Right ventricle myocardium superior (tissue), 1 donor: ENCODE measurements at places on chromosomes 4 and X. TPM values are rescaled to one million over a fixed set of nuclear protein-coding genes. Genes with fewer than 3 reads are reported as not detected.

The PCDH10 gene
- total RNA-seq, result 0.08 TPM

The FGF2 gene
- total RNA-seq, result 4.9 TPM

The AFM gene
- total RNA-seq, result not detected

The USP38 gene
- 18.6 TPM for total RNA-seq

The GYG2 gene
- 1.3 TPM for total RNA-seq

The UNC5C gene
- 2.0 TPM for total RNA-seq

DNA sequence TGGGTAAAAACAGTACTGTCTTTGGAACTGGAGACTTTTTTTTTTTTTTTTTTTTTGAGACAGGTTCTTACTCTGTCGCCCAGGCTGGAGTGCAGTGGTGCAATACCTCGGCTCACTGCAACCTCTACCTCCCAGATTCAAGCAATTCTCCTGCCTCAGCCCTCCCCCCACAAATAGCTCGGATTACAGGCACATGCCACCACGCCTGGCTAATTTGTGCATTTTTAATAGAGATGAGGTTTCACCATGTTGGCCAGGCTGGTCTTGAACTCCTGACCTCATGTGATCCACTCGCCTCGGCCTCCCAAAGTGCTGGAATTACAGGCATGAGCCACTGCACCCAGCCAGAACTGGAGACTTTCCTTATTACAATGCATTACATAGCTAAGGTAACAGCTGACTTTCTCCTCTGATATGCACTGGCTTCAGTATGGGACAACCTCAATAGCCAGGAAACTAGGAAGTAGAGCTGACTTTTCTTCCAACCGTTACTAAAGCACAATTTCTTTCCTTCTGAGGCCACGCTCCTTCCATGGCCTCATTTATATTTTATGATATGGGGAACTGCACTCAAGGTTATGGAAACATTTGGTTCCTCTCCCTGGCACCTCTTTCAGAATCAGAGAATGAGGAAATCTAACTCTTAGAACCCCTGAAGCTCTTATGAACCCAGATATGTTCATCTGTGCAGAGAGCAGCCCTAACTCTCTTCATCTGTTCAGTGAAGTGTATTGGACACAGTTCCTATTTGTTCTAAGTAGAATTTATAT lies 53.5 kb upstream of the FAM9B start:
- no peak for DNase-seq

DNA sequence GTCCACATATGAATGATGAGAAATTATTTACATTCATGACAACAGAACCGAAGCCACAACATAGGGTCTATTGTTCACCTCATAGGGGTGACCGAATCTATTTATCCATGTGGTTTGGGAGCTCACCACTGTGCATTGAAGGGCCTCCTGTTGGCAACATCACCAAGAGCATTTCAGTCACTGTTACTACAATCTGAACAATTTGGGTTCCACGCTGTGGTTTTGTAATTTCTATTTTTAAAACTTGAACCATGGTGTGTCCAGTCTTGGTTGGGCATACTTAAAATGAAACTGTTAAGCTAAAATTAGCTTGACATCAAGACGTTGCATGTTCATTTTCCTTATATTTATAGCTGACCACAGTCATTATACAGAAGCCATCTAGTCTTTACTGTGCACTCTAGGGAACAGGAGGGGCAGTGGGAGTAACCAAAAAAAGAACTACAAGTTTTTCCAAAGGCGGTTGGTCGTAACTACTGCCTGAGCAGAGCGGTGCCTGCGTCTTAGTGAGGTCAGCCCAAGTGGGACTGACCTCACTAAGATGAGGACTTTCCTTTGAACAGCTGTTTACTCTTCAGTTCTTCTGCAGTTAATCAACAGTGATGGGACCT lies 192.1 kb downstream of the SPRY1 start:
- DNase-seq, result no peak

- DNase-seq, result no peak
Measured at GRCh38 chr4:68148800-68149685, 19.4 kb upstream of the TMPRSS11F start.

GRCh38 chr4:110184140-110184790 lies 14.2 kb downstream of the ELOVL6 start:
- DNase-seq, result no peak

- DNase-seq, result peak; percentile 58
Measured at GRCh38 chrX:68832101-68832416, 3.2 kb downstream of the EFNB1 start.

GRCh38 chr4:15668566-15669435 lies 12.8 kb upstream of the FAM200B start:
- no peak for DNase-seq

DNA sequence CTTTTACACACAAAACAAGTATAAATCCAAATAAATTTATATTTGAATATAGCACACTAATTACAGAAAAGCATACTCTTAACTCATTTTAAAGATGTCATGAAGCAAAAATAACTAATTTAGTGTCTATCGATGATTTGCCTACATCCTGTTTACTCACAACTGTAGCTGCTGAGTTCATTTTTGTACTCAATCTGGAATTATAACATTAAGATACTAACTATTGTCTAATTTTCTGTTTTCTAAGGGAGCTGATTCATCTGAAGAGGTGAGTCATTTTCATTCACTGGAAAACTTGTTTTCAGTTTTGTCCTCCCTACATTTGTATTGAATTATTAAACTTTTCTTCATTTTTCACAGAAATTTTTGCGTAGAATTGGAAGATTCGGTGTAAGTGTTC lies 3.7 kb downstream of the STATH start:
- DNase-seq, result no peak

- no peak for DNase-seq
Measured at GRCh38 chr4:6345866-6346265, 76.2 kb downstream of the WFS1 start.

- no peak for DNase-seq
Measured at GRCh38 chr4:105140684-105141490, 5.8 kb upstream of the TET2 start.

DNA sequence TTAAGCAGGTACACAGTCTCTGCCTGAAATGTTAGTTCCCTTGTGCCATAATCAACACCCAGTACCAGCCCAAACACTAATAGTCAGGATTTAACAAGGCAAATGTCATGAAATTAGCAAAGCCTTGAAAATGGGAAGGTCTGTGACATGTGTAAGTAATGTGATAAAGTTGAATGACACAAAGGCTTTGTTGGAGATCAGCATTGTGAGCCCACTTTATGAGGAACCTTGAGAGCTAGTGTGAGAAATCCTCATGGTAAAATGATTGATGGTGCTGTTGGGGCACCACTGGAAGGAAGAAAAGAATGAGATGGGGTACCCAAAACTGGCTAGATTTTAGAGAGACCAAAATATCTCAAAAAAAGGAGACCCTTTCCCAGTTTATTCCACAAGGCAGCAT lies 3.3 kb upstream of the LIN54 start:
- DNase-seq, result no peak

GRCh38 chr4:10841697-10842096 lies 157.1 kb upstream of the CLNK start:
- DNase-seq, result no peak

DNA sequence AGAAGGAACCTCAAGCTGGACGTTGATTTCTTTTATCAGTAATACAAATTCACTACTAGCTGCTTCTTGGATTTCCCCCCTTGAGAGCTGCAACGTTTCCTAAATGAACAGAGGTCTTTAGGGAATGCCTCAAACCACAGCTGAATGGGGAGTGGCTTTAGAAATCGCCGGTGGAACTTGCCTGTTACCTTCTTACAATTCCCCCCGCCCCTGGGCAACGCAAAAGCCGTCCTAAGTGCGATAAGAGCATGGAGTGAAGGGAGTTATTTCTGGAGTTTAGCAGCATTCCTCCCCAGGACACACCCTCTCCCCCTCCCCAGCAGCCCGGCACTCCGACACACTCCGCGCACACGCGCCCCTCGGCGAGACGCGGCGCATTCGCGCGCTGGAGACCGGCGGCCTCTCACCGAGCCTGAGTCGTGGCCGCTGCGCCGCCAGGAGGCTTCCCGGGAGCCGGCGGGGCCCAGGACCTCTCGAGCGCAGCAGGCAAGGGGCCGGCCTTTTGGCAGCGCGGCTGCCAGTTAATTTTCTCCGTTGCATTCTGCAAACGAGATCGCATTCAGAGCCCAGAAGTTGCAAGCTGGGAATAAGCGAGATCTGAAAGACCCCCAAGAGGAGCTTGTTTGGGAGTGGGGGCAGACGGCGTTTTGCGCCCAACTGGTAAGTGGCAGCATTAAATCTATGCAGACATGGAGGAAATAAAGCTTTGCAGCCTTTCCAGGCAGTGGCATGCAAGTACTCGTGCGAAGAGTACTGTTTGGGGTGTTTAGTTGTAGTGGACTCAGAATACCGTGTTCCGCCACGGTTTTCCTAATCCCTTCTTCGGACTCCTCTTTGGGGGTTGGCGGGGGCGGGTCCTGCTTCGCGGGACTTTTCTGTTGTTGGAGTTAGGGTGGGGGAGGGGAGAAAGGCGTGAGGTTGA lies 134.7 kb downstream of the PALLD start:
- peak; percentile 78 for DNase-seq

DNA sequence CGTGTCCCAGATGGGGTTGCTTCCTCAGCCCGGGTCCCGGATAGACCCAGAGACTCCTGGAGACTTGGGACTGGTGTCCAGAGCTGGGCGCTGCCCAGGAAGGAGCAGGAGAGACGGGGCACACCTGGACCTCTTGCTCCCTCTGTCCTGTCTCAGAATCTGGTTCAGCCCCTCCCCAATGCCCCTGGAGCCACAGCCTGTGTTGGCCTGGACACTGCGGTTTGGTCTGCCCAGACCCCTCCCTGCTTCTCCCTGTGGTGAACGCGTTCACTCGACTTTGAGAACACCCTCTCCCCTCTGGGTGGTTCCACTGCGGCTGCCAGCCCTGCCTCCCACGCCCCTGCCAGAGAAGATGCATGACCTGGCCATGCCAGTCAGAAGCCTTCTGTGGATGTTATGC lies 111.1 kb downstream of the HMX1 start:
- peak; percentile 13 for DNase-seq

GRCh38 chr4:15918484-15919129 lies 19.9 kb downstream of the FGFBP1 start:
- DNase-seq, result no peak

GRCh38 chrX:40174001-40174853 lies 76.5 kb upstream of the BCOR start:
- DNase-seq, result peak; percentile 51

DNA sequence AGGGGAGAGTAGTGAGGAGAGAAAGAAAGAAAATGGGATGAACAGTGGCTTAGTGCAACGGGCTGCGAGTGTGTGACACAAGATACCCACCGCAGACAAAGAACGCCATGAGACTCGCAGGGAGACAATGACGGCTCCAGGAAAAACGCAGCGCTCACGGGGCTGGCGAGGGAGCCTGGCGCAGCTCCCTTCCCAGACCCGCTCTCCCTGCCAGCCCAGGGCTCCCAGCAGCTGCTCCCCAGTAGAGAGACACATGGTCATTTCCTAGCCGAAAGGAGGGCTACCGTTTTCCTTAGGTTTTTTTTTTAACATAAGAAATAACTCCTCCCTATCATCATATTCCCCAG lies 149.5 kb downstream of the MAML3 start:
- DNase-seq, result peak; percentile 69

DNA sequence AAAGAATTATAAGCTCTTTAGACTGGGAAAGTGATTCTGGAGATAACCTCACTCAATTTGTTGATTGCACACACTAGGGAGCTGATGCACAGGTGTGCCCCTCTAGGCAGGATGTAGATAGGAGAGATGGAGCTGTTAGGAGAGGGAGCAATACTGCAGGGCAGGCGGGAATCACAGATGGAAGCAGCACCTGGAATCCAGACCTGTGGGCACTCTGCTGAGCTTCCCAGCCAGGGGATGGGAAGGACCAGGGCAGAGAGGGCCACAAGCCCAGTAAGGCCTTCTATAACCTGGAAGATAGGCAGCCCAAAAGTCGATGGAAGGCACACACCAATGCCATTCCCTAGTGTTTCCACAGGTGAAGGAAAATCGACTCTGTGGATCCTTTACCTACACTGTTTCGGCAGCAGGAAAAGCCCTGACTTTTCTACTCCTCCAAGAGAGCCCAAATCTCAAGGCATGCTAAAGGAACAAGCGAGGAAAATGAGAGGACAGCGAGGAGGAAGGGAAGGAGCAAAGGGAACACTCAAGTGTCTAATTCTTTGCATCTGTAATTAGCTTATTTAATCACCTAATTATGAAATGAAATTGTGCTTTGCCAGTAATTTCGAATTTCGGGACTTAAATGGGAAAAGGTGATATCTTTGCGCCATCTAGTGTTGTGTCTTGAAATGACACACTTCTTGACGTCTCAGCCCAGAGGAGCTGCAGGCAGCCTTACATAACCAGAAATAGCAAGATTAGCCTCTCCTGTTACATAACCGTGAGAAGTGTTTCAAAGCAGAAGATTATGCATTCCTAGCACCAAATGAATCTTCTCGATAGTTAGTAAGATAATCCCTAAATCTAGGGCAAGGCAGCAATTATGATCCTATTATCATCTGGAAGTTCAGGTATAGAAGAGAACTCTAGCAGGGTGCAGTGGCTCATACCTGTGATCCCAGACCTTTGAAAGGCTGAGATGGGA lies 31.0 kb upstream of the TLR3 start:
- no peak for DNase-seq

DNA sequence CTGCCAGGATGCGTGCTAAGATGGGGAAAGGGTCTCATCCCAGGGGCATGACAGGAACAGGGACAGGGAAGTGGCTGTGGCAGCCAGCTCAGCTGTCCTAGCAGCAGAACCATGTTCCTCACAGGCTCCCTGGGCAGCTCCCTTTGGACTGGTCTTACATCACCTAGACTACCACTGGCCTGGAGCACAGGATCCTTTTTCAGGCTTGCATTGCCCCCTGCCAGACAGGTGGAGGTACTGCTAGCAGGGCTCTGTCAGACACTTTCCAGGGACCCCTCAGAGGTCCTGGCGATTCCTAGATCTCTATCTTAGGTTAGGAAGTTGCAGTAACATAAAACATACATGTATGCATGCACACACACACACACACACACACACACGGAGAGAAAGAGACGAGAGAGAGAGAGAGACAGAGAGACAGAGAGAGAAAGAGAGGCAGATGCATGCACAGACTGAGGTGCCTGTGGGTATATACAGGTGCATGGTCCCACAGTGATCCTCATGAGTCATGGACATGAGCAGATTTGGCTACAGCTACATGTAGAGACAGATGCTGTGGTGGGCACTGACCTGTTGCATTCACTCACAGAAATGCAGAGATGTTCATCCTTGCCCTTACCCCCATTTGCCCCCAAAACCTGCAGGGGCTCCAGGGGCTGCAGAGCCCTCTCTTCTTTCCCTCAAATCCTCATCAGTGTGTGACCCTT lies 63.6 kb downstream of the STARD8 start:
- DNase-seq, result no peak

DNA sequence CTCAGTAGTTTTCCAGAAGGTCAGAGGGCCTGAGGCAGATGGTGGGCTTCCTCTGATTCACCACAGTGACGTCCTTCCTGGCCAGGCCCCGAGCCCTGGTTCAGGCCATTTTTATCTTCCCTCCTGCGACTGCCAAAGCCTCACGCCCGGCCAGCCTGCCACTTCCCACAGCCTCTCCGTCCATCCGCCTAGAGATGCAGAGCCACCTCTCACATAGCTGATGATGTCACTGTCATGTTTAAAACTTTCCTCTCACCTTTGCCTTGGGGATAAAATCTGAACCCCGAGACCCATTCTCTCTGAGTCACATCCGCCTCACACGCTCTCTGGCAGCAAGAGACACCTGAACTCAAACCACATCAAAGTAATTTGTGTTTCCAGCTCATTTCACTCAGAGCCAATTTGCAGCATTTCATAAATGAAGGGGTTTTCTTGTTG lies 175.3 kb downstream of the QDPR start:
- no peak for DNase-seq
